ENCODE measurements at places on chromosomes 3 and 15.

- DNase-seq: no peak
These were observed 135.3 kb upstream of the DAZL start for GRCh38 chr3:16740515-16740914.

GRCh38 chr15:77305953-77306352 lies 114.0 kb downstream of the PEAK1 start:
- DNase-seq: no peak

DNA sequence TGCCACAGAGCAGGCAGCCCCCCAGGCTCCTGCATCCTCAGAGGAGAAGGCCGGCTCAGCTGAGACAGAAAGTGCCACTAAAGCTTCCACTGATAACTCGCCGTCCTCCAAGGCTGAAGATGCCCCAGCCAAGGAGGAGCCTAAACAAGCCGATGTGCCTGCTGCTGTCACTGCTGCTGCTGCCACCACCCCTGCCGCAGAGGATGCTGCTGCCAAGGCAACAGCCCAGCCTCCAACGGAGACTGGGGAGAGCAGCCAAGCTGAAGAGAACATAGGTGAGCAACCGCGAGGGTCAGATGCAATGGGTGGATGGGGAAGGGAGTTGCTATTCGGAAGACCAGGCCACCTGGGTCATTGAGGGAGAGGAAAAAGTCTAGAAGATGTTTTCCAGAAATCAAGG lies 53.0 kb downstream of the GAP43 start:
- DNase-seq: no peak

- DNase-seq: no peak
These were observed 187.6 kb downstream of the NLGN1 start for GRCh38 chr3:173584838-173585831.

DNA sequence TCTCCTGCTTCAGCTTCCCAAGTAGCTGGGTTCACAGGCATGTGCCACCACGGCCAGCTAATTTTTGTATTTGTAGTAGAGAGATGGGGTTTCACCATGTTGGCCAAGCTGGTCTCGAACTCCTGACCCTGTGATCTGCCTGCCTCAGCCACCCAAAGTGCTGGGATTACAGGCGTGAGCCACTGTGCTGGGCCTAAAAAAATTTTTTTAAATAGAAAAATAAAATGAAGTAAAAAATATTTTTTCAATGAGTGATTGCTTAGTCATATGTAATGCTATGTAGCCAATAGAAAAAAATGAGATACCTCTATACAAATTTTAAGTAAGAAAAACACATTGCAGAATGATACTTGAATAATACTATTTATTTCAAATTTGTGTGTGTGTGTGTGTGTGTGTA lies 27.9 kb upstream of the SLC30A4 start:
- DNase-seq: no peak

GRCh38 chr3:187641320-187642016 lies 28.7 kb downstream of the SST start:
- no peak for DNase-seq

GRCh38 chr3:186643493-186643892 lies 3.3 kb downstream of the FETUB start:
- no peak for DNase-seq

DNA sequence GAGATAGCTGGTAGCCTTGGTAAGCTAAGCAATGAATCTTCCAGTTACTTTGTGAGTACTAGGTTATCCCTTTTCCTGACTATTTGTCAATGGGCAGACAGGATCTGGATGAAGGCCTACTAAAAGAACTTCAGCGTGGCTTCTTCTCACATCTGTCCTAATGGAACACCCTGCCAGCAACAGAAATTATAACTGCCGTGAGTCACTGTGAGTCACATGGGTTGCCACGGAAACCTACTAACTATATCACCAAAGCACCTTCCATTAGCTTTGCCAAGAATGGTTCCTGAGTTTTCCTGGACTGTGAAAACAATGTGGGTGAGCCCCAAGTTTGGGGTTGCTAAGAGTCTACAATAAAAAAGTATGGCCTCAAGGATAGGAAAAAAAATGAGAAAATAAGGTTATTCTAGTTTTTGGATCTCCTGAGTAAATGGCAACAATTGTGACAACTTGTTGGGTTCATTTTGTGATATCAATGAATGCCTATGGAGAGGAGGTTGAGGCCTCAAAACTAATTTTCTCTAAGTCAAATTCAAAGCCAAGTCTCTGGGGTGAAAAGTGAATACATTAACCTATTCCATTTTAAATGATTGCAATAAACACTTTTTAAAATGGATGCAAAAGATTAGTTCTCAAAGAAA lies 195.1 kb upstream of the ICE2 start:
- no peak for DNase-seq

- no peak for DNase-seq
These were observed 63.6 kb downstream of the CLDN1 start for GRCh38 chr3:190258634-190259033.

GRCh38 chr3:46692566-46692990 lies 901 bp downstream of the ALS2CL start:
- no peak for DNase-seq

DNA sequence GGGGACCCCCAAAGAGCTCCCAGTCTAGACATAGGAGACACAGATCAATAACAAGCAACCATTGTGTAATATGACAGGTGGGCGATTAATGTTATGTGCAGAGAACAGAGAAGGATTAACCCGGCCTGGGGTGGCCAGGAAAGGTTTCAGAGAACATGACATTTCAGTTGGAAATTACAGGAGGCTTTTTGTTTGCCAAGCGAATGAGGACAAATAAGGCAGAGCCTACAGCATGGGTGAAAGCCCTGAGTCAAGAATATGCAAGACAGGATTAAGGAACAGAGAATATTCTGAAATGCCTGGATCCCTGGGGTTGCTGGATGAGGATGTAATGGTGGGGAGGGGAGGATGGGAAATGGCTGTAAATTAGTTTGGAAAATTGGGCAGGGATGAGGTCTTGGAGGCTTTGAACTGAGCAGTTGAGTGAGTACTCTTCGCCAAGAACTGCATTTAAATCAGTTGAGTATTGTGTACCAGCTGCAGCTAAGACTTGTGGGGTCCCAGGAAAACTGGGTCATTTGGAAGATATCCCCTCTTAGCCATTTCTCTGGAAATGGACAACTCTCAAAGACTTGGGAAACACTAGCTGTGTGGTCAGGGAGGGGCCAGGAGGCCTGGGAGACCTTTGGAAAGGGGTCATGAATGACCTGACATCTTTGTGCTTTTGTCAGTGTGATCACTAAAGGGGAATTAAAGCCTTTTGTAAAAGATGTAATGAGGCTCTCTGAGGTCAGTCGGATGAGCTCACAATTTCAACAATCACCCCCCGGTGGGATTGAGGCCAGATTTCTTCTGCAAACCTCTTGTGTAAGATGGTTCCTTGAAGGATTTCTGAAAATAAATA lies 198.6 kb upstream of the NR2E3 start:
- no peak for DNase-seq

- no peak for DNase-seq
These were observed 81.5 kb downstream of the PPM1L start for GRCh38 chr3:160837394-160837980.

GRCh38 chr3:159131376-159131775 lies 329.5 kb downstream of the MFSD1 start:
- no peak for DNase-seq

DNA sequence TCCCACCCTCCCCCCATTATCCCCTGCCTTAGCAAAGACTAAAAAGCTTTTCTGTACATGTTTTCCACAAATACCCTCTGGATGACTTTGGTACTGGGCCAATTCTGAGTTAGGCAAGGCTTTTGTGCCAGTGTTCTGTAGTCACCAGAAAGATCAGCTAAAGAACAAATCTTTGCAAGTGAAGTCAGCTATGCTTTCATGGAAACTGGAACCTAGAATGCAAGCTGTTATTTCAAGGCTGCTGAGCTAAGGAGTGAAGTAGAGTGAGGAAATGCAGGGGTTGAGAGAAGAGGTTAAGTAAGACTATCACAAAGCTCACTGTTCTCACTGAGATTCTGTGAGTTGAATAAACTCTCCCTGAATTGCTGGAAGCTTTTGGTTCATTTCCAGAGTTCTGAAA lies 107.8 kb upstream of the CNTN3 start:
- no peak for DNase-seq

- no peak for DNase-seq
These were observed 574 bp downstream of the NGRN start for GRCh38 chr15:90266061-90266431.

DNA sequence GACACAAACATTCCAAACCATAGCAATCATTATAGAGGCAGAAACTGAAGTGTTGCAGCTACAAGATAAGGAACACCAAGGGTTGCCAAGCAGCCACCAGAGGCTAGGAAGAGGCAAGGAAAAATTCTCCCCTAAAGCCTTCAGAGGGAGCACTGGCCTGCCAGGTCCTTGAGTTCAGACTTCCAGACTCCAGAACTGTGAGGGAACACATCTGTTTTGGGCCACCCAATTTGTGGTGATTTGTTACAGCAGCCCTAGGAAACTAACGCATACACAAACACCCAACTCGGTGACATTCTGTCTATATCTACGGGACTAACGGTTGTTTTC lies 54.6 kb downstream of the MB21D2 start:
- DNase-seq: no peak

DNA sequence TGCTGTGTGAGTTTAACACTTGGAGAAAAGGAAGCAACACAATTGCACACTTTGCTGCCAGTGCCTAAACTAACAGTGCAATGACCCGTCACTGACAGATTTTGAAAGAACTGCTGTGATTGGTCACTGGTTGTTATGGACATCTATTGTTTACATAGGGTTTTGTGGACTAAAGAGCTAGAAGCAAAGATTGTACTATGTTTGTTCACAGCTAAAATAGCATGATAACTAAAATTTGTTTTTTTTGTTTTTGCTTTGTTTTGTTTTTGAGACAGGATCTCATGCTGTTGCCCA lies 112.4 kb upstream of the GOLGA8J start:
- DNase-seq: no peak

GRCh38 chr15:67165254-67166253 lies 88.9 kb downstream of the AAGAB start:
- no peak for DNase-seq

GRCh38 chr3:121998030-121998580 lies 23.9 kb downstream of the ILDR1 start:
- no peak for DNase-seq

- DNase-seq: no peak
These were observed 515 bp downstream of the ADAM10 start for GRCh38 chr15:58748852-58749531.

DNA sequence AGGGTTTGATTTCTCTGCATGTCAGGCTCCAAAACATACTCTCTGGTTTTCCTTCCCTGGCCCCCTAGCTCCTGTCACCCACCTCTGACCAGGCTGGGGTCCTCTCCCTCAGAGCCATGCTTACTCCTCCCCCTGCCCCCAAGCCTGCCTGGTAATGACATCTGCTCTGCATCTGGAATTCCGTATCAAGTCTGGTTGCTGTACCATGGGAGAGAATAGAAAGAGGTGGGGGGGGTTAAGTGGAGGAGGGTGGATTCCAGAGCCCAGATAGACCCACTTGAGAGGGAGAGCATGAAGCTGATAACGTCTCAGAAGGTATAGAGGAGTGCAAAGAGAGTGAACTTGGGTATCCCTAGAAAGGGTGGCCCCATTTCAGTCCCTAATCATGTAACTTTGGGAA lies 4.2 kb downstream of the IGDCC4 start:
- no peak for DNase-seq

GRCh38 chr3:197709135-197709534 lies 27.6 kb downstream of the RUBCN start:
- DNase-seq: no peak

DNA sequence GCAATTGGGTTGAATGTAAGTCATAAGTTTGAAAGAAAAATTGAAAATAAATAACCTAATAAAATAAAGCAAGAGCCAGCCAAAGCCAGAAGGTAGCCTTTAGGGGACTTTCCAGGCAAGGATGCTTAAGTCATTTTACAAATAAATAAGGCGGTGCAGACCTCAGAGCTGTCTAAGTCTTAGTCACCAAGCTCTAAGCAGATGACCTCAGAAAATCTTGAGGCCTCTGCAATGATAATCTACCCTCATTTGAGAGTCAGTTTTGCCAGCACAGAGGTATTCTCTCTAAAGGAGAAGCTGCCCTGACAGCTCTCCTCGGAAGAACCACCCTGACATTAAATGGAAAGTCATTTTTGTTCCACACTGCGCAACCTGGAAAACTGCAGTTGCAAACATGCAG lies 113.9 kb downstream of the OXNAD1 start:
- DNase-seq: no peak

DNA sequence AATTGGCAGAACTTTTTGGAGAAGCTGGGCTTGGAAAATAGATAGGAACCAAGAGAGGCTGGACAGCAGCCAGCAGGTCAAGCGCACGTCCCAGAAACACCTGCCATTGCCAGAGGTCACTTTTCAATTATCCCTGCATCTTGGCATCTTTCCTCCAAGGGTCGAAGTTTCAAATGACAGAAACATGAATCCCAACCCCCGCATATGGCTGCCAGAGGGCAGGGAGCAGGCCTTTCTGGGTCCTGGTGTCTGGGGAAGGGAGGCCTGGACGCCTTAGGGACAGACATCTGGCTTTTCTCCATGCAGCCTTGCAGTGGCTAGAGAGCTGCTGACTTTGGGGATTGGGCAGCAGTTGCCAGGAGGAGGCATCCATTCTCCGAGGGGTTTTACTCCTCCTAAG lies 164.5 kb upstream of the TPM1 start:
- DNase-seq: no peak

DNA sequence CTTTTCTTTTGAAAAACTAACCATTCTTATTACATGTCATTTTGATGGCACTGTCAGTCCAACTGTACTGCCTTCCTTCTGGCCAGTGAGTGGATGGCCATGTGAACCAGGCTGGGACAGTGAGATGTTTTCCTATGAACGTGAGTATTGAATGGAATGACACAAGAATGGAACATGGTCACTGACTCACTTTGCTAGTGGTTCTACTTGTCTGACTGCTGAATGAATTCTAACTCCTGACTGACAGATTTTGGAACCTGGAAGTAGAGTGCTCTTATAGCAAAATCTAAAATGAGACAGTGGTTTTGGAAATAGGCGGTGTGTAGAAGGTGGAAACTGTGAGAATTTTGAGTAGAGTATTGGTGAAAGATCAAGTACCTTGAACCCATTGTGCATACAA lies 606.9 kb upstream of the KCNMB2 start:
- DNase-seq: no peak

DNA sequence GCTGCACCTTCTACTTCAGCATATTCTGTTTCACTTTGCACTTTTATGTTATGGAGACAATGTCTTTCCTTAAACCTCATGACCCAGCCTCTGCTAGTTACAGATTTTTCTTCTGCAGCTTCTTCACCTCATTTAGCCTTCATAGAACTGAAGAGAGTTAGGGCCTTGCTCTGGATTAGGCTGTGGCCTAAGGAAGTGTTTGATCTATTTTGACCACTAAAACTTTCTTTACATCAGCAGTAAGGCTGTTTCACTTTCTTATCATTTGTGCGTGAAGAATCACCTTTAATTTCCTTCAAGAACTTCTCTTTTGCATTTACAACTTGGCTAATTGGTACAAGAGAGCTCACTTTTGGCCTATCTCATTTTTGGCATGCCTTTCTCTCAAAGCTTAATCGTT lies 40.9 kb downstream of the PHLDB2 start:
- DNase-seq: no peak

Measured in activated CD8-positive, alpha-beta memory T cell treated with anti-CD3 and anti-CD28 coated beads for 48 hours (primary cell).